ENCODE measurements at places on chromosomes 7 and 10.

GRCh38 chr10:94626476-94626875 is 57.1 kb upstream of the CYP2C18 start:
- no peak for DNase-seq

DNA sequence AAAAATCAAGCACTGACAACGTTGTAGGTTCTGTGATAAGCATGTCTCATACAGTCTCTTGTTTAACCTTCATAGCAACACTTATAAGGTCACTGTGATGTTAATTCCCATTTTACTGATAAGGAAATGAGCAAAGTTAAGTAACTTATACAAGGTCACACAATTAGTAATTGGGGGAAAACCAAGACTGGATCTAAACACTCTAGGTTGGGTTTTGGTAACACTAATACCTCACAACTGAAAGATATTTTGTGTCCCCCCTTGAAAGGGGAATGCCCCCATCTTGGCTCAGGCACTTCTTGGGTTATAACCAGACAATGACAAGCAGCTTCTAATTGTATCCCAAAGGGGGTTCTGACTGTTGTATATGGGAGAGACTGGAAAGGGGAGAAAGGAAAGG is 36.0 kb upstream of the ABCB4 start:
- no peak for DNase-seq

DNA sequence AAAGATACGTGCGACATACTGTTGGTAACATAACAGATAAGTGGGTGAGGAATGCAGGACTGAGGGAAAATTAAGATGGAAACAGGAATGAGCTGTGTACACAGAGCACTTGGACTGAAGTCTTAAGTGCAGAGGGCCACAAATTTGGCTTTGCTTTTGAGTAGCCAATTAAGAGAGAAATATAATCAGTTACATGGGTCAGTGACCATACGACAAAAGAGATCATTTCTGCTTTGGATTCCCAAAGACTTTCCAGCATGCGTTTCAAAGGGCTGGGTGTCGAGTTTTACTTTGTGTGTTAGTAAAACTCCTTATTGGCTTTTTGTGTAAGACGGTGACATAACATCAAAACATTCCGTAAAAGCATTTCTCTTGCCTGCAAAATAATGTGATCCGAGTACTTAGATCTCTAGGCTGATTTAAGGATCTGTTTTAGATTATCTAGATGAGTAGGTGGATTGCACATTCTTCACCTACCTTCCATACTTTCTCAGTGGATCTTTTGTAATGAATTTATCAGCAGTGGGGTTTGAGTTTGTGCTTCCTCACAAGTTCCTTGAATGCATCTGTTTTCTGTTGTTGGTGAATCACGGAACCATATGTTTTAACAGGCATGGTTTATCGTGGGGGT is 7.5 kb downstream of the RABGEF1 start:
- DNase-seq = no peak

DNA sequence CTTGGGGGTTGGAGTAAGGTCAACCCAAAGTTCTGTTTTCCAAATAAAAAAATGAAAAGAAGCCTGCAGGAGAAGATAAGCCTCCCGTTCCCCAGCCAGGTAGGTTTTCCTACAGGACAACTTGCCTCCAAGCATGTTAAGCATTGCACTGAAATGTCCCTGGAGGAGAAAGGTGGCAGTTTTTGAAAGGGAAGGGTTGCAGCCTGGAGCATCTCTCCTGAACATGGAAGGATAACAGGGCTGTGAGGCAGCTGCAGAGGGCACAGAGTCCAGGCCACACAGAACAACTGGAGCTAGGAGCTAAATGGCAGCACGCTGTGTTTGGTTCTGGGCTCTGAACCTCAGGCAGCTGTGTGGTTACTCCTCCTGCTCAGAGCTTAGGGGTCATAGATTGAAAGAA is 452.9 kb downstream of the TCERG1L start:
- no peak for DNase-seq

DNA sequence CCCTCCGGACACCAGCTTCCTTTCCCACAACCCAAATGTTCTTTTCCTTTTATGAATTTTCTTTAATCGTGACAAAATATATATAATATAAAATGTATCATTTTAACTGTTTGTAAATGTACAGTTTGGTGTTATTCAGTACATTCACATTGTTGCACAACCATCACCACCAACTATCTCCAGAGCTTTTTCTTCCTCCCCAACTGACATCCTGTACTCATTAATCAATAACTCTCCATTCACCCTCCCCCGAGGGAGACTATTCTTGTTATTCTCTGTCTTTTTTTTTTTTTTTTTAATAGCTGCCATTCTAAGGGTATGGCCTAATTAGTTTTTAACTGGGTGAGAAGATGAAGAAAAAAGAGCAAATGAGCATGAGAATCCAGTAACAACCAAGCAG is 30.6 kb upstream of the ITGB1 start:
- no peak for DNase-seq

GRCh38 chr10:339038-339391 is 203.8 kb downstream of the ZMYND11 start:
- DNase-seq = no peak

DNA sequence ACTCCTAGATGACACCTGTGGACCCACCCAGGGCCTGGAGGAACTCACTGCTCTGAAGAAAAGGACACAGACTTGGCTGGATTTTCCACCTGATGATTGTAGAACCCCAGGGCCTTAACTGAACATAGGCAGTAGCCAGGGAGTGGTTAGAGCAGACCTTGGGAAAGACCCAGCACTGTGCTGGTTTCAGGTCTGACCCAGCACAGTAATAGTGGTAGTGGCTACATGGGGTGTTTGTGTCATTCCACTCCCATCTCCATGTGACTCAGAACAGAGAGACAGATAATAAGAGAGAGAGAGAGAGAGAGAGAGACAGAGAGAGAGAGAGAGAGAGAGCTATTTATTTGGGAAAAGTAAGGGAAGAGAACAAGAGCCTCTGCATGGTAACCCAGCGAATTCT is 239.1 kb upstream of the MEOX2 start:
- no peak for DNase-seq

DNA sequence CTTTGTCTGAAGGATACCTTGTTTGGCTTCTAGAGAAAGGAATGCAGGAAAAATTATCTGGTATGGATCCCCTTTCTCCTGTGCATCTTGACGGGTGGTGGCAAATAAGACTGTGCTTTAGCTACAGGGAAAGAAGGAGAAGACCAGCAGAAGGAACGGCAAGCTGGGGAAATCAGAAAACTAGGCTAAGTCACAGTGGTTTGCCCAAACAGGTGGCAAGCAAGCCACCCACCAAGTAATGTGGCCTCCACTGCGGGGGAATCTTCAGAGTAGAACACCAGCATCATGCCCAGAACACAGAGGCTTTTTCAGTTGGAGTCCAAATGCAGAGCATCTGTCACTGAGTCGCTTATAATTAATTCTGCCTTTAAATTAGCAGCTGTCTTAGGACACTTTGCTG is 282.8 kb downstream of the PHF14 start:
- DNase-seq = no peak

DNA sequence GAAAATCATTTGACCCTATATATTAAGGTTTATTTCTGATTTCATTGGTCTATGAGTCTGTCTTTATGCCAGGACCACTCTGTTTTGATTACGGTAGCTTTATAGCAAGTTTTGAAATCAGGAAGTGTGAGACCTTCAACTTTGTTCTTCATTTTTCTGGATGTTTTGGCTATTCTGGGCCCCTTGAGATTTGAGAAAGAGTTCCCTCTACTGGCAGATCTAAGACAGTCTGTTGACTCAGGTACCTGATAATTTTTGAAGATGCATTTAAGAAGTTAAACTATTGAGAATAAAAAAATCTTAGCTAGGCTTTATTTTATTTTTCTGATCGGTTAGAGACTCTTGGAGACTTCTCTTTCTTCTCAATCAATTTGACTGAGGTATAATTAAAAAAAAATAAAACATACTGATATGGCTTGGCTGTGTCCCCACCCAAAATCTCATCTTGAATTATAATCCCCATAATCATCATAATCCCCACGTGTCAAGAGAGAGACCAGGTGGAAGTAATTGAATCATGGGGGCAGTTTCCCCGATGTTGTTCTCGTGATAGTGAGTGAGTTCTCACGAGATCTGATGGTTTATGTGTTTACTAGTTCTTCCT is 209.2 kb downstream of the SNX10 start:
- DNase-seq = no peak

- DNase-seq = no peak
Measured at GRCh38 chr10:74851831-74852230, 25.4 kb downstream of the KAT6B start.

DNA sequence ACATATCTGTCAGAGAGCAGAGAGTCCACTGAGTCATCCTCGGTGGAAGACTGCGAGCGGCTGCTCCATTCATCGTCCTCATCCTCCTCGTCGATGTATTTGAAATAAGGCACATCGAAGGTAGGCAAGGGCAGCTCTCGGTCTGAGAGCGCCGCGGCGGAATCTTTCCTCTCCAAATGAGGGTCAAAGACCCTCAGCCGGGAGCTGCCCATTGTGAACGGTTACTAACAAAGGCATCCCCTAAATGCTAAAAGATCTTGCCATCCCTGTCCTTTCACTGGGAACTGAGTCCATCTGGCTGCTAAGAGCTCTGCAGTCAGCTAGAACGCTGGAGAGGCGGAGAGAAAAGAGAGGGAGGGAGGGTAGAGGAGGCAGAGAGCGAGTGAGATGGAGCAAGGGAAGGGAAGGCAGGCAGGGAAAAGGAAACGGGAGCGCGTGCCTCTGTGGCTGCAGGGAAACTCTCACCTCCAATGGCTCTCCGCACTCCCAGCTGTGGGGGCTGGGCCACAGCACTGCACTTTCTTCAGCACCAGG is 163.4 kb downstream of the RAPGEF5 start:
- DNase-seq = no peak

DNA sequence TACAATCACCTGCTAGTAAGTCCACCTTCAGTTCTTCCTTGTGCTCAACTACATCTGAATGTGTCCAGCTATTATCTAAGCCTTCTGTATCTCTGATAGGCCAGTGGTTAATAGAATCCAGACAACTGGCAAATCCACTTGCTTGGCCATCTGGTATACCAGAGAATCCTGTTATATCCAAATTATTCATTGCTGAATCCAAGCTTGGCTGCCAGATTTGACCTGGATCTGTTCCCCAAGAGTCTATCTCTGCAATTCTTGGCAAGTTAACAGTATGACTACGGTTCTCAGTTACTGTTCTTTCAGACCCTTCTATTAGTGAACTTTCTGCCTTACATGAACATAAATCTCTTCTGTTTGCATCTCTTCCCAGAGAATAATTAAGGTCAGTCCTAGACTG is 154.6 kb upstream of the TARP start:
- no peak for DNase-seq

DNA sequence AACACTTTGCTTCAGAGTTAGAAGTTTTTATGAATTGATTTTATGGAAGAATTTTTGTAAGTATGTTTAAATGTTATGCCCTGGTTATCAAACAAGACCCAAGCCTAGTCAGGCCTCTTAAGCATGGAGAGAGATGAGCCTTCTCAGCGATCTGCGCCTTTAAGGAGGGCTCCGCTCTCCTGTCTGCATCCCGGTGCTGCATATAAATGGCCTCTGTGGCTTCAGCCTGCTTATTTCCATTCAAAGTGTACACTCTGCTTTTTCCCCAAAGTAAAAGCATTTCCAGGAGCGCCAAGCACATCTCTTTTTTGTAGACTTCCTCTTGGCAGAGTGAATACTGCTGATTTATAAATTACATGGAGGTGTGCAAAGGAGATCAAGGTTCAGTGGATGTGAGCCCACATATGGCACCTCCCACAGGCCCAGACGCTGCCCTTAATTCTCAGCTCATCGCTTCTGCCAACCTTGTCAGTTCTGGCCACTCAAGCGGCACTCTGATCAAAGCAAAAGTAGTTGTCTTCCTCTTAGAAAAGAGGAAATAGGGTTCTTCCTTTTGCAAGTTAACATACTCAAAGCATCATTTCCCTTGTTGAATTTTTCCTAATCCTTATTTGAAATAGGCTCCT is 70.0 kb upstream of the SFMBT2 start:
- DNase-seq = no peak

DNA sequence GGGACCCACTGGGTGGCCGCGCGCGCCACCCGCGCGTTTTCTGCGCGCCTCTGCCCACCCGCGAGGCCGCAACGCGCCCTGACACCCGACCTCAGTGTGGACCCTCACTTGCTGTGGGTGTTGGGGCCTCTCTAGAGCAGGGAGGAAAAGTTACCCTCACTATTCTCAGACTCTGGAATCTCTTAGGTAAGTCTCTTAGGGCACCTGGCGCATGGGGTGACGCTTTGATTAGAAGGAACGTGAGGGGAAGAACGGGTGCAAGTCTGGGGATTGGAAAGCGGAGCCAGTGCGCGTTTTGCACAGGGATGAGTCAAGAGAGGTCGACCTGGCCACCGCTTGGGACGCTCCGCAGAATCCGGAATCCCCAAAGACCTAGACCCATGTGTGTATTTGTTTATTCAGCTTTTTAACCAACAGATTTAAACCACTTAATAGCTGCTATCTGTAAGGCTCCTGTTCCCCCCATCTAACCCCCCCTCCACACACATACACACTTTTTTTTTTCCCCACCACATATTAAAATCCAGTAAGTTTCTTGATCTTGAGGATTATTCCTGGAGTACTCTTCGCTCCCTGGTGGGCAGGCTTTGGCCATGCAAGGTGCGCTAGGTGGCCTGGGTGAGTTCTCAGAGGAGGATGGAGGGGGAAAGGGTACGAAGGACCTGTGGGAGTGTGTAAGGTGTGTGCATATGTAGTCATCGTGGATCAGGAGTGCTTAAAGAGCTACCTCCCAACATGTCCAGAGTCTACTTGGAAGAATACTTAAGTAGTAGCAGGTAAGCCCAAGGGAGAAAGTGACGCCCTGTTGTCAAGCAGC is 169.1 kb upstream of the PPP1R3A start:
- no peak for DNase-seq

DNA sequence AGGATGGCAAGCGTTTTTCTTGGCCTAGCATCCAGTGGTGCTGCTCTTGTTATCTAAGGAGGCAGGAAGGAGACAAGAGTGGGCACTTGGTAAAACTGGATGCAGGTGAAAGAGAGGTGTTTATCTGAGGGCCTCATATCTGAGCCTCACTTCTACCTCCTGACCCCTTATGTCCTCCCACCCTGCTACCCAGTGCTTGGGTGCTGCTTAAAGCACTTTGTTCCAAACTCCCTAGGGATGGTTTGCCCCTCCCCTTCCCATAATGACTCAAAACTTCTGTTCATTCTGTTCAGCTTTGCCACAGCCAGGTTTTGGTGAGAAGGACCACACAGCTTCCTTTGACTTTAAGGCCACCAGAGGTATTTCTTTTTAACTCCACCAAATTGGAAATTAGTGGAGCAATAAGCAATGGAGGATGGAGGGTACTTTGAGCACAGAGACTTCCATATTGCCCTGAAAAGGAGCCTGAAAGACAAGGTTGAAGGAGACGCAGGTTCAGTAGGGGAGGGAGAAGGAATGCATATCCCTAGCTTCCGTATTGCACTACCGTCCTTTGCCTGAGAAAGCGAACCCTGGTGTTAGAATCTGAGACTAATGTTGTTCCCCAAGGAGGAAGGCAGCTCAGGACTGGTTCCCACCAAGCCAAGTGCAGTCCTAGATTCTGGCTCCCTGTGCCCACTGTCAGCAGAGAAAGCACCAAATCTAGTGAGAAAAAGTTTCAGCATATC is 30.1 kb downstream of the ENTPD1 start:
- no peak for DNase-seq

GRCh38 chr7:70071766-70072165 is 473.5 kb downstream of the AUTS2 start:
- no peak for DNase-seq

Measured in stimulated activated CD8-positive, alpha-beta memory T cell treated with anti-CD3 and anti-CD28 coated beads, Interleukin-4, amount 100 ng/mL, for 1 hour (primary cell).